Placental pericyte (primary cell): ENCODE measurements at places on chromosomes 1 and 21. TPM values are rescaled to one million over a fixed set of nuclear protein-coding genes. Genes with fewer than 3 reads are reported as not detected.

Gene HLX
- 8.2 and 18.2 TPM in 2 replicates for total RNA-seq

Gene TSSK3
- 0.57 and 1.3 TPM in 2 replicates for total RNA-seq

Gene XKR8
- 11.2 and 13.0 TPM in 2 replicates for total RNA-seq

Gene PCP4L1
- not detected in 2 replicates for total RNA-seq

Gene SPRR2G
- not detected in 2 replicates for total RNA-seq

Gene CCDC185
- not detected in 2 replicates for total RNA-seq

Gene PDPN
- total RNA-seq, result 20.3 and 249 TPM in 2 replicates

Gene SMIM1
- 1.1 and 2.6 TPM in 2 replicates for total RNA-seq

Gene SELL
- total RNA-seq, result 0.14 TPM in 1 of 2 replicates, not detected in the other

Gene SYT2
- not detected in 2 replicates for total RNA-seq
